ENCODE measurements at places on chromosomes 7 and 10. TPM values are rescaled to one million over a fixed set of nuclear protein-coding genes. Genes with fewer than 3 reads are reported as not detected.

RET gene
- 0.06 TPM for polyA plus RNA-seq

PTPN20 gene
- polyA plus RNA-seq = 1.3 TPM

GPR146 gene
- polyA plus RNA-seq = 1.2 TPM

MORN4 gene
- polyA plus RNA-seq = 1.7 TPM

MYOZ1 gene
- not detected for polyA plus RNA-seq

MINDY4 gene
- 1.0 TPM for polyA plus RNA-seq

NOS3 gene
- 5.2 TPM for polyA plus RNA-seq

TSPAN15 gene
- polyA plus RNA-seq = 20.2 TPM

PON3 gene
- polyA plus RNA-seq = not detected

TMEM176B gene
- not detected for polyA plus RNA-seq

PI4K2A gene
- polyA plus RNA-seq = 11.4 TPM

LRIT1 gene
- not detected for polyA plus RNA-seq

COL28A1 gene
- not detected for polyA plus RNA-seq

ASB10 gene
- not detected for polyA plus RNA-seq

ITIH5 gene
- not detected for polyA plus RNA-seq

ZNF777 gene
- polyA plus RNA-seq = 3.7 TPM
